ENCODE measurements at places on chromosomes 3 and 15. TPM values are rescaled to one million over a fixed set of nuclear protein-coding genes. Genes with fewer than 3 reads are reported as not detected.

DNA sequence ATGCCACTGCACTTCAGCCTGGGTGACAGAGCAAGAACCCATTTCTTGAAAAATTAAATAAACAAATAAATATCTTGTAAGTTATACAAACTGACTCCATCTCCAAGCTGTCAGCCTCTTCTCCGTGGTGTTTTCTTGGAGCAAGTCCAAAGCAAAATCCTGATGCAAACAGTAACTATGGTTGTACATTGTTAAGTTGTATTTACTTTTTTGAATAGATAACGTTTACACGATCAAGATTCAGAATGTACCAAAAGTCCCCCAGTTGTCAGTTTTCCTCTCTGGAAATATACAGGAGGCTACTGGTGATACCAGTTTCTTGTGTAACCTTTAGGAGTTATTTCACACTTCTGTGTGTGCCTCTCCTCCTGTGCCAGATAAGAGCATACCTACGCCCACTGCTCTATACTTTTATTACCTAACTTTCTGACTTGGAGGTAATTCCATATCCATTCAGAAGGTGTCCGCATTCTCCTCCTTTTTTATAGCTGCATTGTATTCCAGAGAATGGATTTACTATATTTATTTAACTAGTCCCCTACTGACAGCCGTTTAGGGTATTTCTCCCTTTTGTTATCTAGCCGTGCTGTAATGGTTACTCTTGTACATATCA lies 14.2 kb downstream of the CMTM7 start:
- no peak for DNase-seq

GRCh38 chr3:13223574-13224237 lies 150.5 kb upstream of the IQSEC1 start:
- no peak for DNase-seq

Gene C3orf33
- total RNA-seq, result 7.2 TPM

GRCh38 chr3:126529585-126530170 lies 5.7 kb downstream of the CHST13 start:
- peak; percentile 73 for DNase-seq

- DNase-seq, result no peak
Observed at GRCh38 chr3:42815826-42816225, 6.6 kb downstream of the ACKR2 start.

- DNase-seq, result no peak
Observed at GRCh38 chr3:160210799-160211221, 14.4 kb upstream of the C3orf80 start.

DNA sequence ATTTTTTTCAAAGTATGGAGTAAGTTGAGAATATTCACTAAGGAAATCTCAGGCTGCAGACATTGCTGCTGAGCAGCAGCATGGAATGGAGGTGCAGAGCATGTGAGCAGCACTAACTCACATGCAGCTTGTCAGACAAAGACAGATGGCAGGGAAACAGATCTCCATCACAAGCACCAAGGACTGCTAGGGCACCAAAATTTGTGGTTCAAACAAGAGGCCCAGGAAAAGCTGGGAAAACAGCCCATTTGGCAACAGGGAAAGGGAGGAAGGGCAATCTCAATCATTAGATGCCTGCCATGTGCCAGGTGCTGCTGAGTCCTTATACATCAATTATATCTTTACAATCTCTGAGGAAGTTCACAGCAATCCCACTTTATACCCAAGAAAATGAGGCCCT lies 47.2 kb upstream of the EIF1B start:
- no peak for DNase-seq

Data from cardiac septum (tissue), 1 donor.